ENCODE measurements at places on chromosomes 11 and 22.

DNA sequence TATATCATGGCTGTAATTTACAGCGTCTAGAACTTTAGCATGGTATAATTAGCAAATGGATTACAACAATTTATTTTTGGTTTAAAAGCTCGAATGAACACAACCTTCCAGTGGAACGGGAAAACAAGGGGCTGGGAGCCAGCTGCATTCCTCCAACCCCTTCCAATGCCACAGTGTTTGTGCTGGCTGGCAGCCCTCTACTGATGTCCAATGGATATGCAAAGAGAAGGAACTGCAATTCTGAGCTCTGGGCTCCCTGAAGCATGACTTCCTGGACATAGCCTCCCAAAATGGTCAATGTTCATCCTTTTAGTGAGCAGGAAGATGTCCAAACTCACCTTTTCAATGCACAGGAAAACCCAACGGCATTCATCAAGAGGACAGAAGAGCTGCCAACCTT is 288.3 kb downstream of the TENM4 start:
- no peak for DNase-seq

DNA sequence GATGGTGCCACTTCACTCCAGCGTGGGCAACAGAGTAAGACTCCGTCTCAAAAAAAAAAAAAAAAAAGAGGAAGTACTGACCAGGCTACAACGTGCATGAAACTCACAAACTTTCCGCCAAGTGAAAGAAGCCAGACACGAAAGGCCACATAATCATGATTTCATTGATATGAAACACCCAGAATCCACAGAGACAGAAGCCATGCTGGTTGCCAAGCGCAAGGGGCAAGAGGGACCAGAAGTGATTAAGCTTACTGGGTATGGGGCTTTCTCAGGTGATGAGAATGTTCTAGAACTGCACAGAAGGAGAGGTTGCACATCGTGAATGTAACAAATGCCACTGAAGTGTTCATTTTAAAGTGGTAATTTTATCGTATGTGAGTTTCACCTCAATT is 60.9 kb downstream of the CELSR1 start:
- DNase-seq = no peak

- no peak for DNase-seq
Observed at GRCh38 chr11:85801527-85801926, 9.4 kb downstream of the SYTL2 start.

DNA sequence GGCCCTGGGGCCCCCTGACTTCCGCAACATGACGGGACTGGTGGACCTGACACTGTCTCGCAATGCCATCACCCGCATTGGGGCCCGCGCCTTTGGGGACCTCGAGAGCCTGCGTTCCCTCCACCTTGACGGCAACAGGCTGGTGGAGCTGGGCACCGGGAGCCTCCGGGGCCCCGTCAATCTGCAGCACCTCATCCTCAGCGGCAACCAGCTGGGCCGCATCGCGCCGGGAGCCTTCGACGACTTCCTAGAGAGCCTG is 992 bp downstream of the LRFN4 start:
- DNase-seq = no peak

- DNase-seq = no peak
Observed at GRCh38 chr11:17521106-17521900, 22.9 kb downstream of the USH1C start.

GRCh38 chr11:84747871-84748270 is 879.3 kb downstream of the DLG2 start:
- DNase-seq = no peak

- no peak for DNase-seq
Observed at GRCh38 chr11:90187839-90188238, 35.0 kb downstream of the CHORDC1 start.

GRCh38 chr22:25008666-25009065 is 56.1 kb downstream of the KIAA1671 start:
- DNase-seq = peak; percentile 91

DNA sequence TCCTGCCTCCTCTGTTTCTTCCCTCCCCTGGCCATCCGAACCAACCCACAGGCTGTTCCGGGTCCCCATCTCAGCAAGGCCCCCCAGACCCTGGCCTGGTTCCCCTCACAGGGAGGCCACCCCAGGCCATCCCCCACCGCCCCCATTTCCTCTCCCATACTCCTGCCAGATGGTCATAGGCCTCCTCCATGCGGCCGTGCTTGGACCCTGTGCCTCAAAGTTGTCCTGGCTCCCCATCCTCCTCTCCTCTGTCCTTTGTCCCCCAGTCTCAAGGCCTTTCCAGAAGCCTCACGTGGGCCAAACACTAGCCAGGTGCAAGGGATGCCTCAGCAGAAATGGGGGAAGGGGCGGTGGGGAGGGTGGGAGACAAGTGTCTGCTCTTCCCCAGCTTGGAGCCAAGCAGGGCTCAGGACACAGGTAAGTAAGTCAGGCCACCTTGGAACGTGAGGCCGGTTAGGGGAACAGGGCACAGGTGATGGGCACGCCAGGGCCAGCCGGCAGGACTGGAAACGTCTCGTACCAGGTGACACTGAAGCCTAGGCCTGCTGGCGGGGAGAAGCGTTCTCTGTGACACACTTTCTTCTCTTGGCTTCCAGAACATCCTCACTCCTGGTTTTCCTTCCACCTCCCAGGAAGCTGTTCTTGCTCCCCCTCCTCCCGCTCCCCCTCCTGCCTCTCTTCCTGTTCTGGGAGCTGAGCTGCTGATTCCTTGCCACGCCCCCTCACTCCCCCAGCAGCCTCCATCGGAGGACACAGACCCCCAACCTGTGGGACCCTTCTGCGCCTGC is 31.5 kb upstream of the SLC22A12 start:
- DNase-seq = no peak

DNA sequence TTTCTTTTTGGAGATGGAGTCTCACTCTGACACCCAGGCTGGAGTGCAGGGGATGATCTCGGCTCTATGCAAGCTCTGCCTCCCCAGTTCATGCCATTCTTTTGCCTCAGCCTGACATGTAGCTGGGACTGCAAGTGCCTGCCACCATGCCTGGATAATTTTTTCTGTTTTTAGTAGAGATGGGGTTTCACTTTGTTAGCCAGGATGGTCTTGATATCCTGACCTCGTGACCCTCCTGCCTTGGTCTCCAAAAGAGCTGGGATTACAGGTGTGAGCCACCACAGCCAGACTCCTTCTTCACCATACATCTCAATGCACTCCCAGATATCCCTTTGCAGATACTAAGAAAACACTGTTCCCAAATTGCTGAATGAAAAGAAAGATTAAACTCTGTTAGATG is 224.3 kb downstream of the OR4A5 start:
- DNase-seq = no peak

- DNase-seq = no peak
Observed at GRCh38 chr11:11740073-11740702, 101.6 kb upstream of the USP47 start.

GRCh38 chr22:37025500-37026070 is 6.0 kb downstream of the MPST start:
- no peak for DNase-seq

GRCh38 chr11:74373382-74373781 is 24.9 kb downstream of the PGM2L1 start:
- no peak for DNase-seq

- DNase-seq = no peak
Observed at GRCh38 chr11:7643314-7643713, 30.0 kb downstream of the CYB5R2 start.

DNA sequence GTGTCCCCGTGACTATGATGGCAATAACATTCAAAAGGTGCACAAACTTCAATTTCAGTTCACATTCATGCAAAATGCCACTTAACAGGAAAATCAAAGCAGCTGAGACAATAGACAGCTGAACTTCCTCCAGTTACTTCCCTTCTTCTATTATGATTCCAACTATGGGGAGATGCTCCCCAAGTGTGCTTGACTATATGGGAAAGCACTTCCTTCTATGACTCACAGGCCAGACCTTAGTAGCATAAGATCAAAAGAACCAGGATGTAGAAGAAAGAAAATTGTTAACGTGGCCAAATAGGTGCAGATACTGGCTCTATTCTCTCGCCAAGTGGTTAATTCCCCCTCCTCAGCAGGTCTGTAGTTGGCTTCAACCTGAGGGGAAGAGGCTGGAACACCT is 7.8 kb upstream of the FAT3 start:
- no peak for DNase-seq
